ENCODE measurements at places on chromosomes 2 and 18. TPM values are rescaled to one million over a fixed set of nuclear protein-coding genes. Genes with fewer than 3 reads are reported as not detected.

TMEM150A gene
- 24.4 TPM for total RNA-seq

TFCP2L1 gene
- 5.9 TPM for total RNA-seq

TSPYL6 gene
- not detected for total RNA-seq

ZNF638 gene
- 95.2 TPM for total RNA-seq

TMEM169 gene
- total RNA-seq: 3.8 TPM

MAPK4 gene
- 6.0 TPM for total RNA-seq

DNA sequence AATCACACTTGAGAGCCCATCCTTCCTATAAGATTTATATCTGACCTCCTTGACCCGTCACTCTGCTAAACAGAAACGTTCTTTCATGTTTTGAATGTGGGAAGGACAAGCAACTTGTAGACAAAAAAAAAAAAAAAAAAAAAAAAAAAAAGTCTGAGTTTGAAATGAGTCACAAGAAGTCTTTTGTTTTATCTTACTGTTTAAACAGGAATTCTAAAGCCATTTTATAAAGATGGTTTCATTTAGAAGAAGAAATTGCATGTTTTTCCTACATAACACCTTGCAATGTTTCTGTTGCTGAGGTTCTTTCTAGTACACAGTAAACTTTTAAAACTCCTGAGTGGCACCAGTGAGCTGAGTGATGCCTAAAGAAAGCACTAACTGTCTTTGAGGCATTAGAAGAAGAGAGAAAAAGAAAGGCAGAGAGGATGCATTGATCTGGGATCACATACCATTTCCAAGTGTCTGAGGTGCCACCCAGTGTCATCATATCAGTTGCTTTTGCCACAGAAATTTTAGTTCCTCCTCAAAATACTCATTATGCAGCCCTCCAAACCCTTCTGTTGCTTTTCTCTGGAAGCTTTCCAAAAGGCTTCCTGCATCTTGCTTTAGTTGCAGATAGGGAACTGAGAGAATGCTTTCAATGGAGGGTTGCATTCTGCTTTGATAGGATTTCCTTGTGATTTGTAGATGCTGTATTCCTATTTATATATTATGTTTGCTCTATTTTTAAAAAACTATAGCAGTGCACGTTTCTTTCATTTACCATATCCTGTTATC lies 69.1 kb downstream of the ACVR2A start:
- no peak for DNase-seq

GRCh38 chr2:31693882-31694281 lies 113.1 kb upstream of the SRD5A2 start:
- no peak for DNase-seq

- no peak for DNase-seq
These were observed 55.9 kb upstream of the ALK start for GRCh38 chr2:29977284-29977683.

DNA sequence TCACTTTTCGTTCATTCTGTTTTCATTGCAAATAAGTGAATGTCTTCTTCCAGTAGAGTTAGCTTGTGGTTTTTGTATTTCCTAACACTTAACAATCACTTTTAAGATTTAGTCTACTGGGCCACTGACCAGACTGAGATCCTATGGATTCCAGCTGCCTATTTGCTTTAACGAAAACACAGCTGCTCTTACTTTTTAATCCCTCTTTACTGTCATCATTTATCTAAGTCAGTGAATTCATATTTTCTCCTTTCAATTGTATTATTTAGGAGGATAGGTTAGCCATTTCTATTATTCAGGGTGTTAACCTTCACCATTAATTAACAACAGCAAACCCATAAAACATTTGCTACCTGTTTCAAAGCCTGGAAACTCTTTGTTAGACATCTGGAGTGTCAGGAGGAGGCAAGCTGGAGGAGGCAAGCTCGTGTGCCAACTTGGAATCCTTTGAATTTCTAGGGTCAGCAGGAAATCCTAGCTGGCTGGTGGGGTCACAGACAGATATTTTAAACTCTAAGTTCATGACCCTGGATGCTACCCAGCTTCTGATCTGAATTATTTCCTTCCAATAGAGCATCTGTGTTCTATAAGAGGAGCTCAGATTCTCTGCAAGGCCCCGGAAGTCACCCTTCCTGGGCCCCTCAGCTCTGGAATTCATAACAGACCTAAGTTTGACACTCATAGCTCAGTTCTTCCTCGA lies 385.3 kb downstream of the RBM43 start:
- no peak for DNase-seq

DNA sequence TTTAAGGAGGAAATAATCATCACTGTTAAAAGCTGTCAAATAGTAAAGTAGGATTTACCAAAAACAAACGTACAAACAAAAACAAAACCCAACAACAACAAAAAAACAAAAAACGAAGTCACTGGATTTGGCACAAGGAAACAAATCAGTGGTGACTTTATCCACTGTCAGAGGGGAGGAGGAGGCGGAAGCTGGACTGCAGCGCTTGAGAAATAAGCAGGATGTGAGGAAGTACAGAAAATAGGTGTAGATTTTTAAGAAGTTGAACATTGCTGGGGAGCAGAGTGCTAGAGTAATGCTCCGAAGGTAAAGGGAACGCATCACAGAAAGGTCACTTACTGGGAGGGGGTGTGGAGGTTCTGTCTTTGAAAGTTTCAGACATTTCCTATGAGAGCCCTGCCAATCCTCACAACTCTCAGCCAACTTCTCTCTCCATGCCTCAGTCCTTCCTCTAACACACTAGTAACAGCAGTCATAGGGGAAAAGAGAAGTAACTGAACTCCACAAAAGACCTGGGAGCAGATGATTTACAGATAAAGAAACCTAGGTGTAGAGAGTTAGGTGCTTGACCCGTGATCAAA lies 220.2 kb upstream of the SMAD7 start:
- no peak for DNase-seq

DNA sequence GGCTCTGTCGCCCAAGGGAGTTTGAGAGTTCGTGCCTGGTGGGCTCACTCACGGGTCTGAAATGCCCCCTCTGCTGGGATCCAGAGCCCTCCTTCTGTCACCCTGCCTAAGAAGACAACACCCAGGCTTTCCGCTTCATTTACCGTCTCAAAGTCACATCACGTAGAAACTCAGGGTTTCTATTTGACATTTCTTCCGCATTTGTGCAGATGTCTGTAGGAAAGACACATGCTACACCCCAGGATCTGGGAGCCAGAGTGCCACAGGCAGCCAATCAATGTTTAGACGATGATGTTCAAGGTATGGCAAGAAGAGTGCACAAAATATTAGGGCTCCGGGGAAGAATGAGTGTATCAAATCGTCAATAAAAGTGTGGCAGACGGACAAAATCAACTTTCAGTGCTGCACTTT lies 24.4 kb upstream of the ACKR3 start:
- no peak for DNase-seq

DNA sequence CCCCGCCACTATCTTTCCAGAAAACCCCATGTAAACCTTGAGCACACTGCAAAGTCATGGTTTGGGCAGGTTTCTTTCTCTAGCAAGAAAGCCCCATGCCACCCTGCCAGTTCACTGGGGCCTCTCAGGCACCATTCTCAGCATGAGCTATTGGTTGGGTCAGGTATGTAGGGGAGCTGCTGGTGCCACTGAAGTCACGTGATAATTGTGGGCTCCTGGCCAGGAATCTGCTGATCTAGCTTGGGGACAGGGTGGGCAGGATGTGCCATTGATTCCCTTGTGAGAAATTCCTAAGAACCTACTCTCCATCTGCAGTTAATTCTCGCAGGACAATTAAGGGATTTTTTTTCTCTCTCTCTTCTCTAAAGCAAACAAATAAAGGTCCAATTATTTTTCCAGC lies 26.5 kb upstream of the HNMT start:
- no peak for DNase-seq

GRCh38 chr2:11343368-11343649 lies 1.1 kb downstream of the ROCK2 start:
- no peak for DNase-seq

DNA sequence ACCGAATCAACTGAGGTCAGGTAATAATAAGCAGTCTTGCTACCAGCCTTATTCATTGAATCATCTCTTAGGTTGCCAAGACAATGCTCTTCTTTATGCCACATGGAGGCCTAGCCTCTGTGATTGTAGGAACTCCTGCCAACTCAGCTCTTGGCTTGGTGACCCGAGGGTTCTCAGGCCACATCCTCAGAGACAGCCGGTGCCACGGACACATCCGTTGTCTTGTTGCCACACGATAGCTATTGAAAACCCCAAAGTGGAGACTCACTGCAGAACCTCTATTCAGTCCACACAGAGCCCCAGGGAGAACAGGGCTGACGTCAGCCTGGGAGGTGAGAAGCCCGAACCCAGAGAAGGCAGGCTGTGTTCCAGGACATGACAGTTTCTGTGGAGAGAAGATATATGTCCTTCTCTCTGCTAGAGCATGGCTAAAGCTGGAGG lies 53.5 kb upstream of the TGFA start:
- DNase-seq: no peak

GRCh38 chr2:61439241-61440002 lies 31.5 kb downstream of the USP34 start:
- DNase-seq: no peak

DNA sequence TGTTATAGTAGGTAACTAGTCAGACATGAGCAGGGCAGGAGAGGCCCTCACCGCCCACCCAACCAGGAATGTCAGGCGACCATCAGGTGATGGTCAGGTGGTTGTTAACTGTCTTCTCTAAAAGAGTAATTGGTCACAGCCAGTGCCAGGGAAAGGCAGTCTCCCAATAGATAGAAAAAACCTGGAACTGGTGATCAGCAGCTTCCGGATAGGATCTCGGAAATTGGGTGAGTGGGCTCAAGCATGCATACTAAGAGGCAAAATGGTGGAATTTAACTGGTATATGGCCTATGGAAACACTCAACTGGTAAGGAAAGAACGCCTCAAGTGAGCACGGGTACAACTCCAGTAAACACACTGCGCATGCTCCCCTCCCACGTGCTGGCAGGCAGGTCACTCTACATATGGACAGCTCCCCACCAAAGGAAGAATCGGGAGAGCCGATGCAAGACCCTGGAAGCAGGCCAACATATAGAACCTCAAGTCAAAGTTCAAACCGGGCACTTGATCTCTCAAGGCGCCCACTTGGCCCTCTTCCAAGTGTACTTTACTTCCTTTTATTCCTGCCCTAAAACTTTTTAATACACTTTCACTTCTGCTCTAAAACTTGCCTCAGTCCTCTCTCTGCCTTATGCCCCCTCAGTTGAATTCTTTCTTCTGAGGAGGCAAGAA lies 43.5 kb upstream of the TMEM131 start:
- no peak for DNase-seq

- DNase-seq: no peak
These were observed 102.0 kb upstream of the TMEM200C start for GRCh38 chr18:5997361-5997760.

DNA sequence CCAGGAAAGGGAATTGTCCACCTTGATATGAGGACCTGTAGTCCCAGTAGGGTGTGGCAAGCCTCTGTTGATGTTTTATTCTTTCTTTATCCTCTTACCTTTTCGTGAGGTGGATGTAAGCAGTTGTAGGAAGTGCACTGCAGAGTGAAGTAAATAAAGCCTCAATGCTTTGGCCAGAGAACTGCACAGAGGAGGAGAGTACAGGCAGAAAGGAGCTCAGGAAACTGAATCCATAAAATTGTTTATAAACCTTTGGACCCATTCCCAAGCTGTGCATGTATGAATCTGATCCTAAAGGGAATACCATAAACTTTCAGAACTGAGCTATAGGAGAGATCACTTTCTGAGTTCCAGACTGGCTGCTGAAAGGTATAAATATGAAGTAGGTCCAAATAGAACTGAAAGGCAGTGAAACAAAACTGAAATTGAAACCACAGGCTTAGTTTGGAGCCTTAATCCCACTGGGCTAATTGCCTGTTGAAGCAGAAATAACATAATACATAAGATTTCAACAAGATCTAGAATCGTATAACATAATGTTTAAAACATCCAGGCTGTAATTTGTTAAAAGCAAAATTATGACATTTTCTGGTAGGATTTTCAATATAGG lies 17.9 kb upstream of the SLC9A4 start:
- no peak for DNase-seq

DNA sequence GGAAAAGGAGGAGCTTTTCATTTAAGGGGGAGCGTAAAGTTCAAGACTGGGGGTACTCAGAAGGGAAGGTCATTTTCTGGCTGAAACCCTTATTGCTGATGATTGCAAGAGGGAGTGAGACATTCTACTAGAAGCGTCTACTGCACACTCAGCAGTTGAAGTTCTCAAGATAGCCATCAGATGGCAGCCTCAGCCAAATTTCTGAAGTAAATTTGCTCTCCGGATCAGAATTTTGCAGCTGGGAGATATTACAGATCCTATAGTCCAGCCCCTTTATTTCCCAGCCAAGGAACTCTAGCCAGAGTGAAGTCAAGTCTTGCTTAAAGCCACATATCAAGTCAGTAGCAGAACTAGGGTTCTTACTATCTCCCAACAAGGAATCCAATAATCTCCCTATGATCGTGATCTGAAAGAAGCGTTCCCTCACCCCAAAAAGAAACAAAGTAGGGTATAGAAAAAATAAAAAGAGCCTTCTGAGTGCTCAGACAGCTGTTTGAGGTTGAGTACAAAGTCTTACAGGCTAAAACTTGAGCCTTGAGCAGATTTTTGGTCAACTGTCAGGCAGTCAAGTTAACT lies 24.0 kb downstream of the RAX start:
- peak; percentile 32 for DNase-seq

GRCh38 chr18:47184419-47185050 lies 8.4 kb upstream of the IER3IP1 start:
- no peak for DNase-seq

DNA sequence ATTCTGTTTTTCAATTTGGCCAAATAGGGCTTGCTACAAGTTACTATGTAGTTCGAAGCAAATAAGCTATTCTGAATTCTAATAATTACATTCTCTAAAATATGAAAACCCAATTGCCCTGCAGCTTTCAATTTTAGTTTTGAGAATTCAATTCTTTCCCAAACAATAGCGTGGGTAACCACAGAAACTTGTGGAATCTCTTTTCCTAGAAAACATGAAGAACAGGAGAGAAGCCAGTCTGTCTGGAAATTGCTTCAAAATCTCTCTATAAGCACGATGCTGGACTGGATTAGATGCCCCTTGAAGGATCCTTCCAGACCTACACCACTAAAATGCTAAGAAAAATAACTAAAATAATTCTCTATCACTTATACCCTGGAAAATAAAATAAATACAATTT lies 115.0 kb downstream of the THADA start:
- DNase-seq: no peak

GRCh38 chr2:152354069-152354755 lies 19.2 kb downstream of the FMNL2 start:
- DNase-seq: no peak

DNA sequence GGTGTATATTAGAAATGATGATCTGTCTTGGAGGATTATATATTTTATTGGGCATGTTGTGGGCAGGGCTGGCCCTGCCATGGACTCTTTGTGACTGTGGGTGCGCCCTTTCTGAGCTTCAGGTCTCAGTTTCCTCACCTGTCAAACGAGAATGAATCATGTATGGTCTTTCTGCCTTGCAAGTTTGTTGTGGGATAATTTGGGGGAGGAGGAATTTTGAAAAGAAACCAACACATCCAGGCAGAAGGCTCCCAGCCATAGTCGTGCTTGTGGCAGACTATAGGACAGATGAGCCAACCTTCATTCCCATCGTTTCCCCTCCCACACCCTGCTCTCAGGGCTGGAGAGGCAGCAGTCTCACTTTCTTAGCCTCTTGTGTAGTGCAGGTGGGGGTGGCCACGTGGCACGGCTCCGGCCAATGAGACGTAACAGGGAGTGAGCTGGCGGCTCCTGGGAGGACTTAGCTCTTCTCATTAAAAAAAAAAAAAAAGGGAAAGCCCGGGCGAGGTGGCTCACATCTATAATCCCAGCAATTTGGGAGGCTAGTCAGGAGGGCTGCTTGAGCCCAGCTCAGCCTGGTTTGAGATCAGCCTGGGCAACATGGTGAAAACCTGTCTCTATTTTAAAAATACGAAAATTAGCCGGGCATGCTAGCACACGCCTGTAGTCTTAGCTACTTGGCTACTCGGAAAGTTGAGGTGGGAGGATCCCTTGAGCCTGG lies 63.1 kb downstream of the RHOB start:
- peak; percentile 61 for DNase-seq
